ENCODE measurements at places on chromosomes 3 and 15.

GRCh38 chr15:57395292-57395691, 19.0 kb downstream of the CGNL1 start:
- no peak for DNase-seq

GRCh38 chr3:174169736-174170135, 689.4 kb upstream of the NAALADL2 start:
- DNase-seq, result no peak

DNA sequence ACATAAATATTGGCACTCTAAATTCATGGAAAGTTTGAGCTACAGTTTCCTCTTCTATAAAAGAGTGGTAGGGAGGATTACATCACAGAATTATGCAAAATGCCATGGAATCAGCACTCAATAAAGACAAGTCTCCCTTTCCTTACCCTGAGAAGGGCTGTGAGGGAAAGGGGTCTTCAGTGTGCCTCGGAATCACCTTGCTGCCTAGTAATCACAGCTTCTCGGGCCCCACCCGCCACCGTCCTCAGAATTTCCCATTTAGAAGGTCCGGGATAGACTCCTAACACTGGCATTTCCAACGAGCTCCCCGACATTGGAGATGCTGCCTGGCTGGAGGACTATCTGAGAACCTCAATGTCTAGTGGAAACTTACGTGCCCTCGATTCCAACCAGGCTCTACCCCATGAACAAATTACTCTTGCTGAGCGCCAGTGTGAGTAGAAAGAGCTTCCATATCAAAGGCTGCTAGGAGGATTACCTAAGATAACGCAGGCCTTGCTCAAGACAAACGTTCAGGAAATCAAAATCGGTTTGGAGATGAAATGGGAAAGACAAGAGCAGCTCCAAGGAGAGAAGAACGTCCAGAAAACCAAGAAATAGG, 92.1 kb upstream of the CHD2 start:
- DNase-seq, result no peak

- DNase-seq, result no peak
Observed at GRCh38 chr3:111706527-111706926, 111.4 kb upstream of the ZBED2 start.

DNA sequence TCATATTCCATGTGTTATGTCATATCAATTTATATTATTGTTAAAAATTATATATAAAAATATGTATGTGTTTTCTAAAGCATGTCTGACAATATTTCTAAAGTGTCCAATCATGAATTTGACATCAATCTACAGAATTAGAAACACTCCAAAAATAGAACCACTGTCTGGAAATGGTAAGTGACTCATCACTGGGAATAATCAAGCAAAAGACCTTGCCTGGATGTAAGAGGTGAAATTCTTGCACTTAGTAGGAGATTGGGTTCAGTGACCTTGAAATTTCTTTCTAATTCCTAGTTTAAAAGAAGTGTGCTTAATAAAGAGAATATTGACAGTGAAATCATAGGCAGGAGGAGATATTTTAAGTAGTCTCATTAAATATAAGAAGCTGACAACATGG, 188.8 kb downstream of the ZNF385D start:
- no peak for DNase-seq

- no peak for DNase-seq
Observed at GRCh38 chr15:58058073-58058472, 7.4 kb downstream of the ALDH1A2 start.

DNA sequence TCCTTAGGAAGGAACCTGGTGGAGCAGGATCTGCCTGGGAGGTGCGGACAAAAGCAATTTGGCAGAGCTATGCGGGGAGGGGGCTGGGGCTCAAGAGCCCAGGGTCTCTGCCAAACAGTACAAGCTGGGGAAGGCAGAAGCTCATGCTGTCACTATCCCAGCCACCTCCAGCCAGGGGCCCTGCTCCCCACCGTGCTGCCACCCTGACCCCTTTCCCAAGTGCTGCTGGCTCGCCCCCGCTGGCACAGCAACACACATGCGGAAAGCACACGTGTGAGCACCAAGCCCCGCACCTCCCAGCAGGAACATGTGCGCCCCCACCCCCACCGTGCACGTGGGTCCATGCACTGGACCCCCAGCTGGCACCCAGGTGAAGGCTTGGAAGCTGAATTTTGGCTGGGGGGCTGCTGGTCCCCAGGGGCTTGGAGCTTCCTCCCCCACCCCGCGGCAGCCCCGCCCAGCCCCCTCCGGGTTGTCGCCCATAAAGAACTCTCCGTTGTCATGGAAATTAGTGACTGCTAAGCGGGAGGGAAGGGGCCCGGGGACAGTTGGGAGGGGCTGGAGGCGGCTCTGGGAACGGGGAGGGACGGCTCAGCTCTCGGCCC, 742 bp downstream of the CAMKV start:
- DNase-seq, result no peak

GRCh38 chr3:51949121-51949520, 6.1 kb upstream of the GPR62 start:
- DNase-seq, result no peak

DNA sequence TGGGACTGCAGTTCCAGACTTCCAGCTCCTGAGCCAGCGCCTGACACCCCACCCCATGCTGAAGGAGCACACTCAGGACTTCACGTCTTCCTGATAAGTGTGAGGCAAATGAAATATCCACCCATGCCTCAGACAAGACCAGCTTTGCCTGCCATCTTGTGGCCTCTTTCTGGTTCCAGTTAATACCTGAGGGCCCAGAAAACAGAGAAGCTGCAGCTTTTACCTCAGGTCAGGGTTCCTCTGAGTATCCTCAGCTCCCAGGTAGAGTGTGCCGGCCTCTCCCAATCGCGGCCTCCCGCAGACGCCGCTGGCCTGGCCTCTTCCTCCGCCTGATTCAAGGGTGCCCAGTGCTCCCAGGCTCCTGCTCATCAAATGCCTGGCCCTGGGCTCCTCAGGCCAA, 5.1 kb upstream of the KLHL6 start:
- DNase-seq, result no peak

DNA sequence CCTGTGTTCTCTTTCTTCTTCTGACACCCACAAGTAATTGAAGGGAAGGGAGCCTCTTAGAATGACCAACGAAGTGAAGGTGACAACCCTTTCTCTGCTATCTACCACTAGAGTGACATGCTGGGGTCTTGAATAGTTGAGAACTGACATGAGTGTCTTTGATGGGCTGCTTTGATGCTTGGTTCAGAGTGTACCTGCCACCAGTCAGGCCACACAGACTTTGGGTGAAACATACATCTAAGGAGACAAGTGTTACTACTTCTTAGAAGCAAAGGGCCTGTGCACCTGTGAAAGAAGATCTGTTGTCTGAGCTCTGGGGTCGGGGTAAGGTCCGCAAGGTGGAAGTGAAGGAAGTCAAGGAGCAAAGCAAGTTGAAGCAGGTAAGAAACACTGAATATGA, 1040.7 kb upstream of the CFAP20DC start:
- DNase-seq, result no peak

GRCh38 chr15:86541540-86541939, 461.9 kb downstream of the AGBL1 start:
- DNase-seq, result no peak

DNA sequence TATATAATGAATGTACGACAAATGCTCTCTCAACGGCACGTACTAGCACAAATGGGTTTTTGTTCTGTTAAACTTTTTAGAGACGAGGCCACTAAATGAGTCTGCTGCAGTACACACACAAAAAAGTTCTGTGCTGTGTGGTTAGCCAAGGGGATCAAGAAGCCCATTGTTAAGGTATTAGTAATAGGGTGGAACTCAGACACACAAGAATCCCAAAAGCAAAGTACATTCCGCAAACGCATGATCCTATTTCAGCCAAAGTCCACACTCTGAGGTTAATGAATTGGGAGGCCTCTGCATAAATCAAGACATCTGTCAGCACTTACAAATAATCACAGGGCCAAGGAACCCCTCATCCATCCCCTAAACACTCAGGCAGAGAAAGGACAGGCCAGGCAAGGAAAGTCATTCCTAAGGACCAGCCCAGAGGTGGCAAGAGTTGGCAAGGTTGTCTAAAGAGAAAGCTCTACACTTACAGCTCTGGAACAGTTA, 12.1 kb downstream of the OSBPL10 start:
- no peak for DNase-seq

DNA sequence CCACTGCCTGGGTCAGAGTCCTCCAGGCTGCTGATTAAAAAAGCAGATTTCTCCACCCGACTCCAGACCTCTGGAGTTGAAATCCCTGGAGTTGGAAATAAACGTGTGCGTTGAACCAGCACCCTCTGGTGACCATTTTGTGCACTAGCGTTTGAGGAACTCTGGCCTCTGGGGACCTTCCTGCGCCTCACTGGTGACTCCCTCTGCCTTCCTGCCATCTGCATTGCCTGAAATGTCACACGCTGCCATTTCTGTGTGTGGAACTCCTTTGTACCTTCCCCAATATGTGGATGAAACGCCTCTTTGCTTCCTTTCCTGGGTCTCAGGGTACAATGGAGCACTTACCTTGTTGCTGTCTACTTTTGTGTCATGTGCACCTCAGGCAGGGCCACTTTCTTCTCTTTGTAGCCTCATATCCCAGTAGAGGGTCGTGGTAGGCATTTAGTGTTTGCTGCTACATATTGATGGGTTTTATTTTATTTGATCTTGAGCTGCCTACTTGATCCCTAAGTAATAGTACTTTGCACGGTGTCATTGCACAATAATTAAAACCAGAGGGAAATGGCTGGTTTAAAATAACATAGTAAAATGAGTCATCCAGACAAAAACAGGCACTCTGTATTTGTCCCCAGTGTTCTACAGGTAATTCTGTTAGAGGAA, 56.8 kb downstream of the GPR171 start:
- DNase-seq, result peak; percentile 39

DNA sequence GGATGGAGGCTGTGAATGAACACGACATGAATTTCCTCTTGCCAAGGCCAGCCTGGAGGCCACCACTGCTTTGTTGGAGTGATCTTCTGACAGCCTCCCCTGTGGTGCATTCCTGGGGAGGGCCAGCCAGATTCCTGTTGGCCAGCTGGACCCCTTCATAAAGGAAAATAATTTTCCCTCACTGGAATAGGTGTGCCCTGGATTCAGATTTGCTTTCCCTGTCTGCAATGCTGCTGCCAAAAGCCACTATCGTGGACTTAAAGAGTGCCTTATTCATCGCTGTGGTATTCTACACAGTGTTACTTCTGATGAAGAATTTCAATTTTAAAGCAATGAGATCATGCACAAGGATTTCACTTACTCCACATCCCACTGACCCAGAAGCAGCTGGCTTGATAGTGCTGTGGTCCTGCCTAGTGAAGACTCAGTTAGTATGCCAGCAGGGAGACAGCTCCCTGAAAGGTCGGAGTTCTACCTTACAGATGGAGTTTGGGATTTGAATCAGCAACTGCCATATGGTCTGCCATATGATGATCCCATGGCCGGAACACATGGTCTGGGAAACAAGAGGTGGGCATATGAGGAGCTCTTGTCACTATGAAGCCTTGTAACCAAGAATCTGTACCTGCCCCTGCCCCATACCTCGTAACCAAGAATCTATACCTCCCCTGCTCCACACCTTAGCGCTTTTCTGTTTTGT, 145.2 kb downstream of the KLF13 start:
- no peak for DNase-seq

DNA sequence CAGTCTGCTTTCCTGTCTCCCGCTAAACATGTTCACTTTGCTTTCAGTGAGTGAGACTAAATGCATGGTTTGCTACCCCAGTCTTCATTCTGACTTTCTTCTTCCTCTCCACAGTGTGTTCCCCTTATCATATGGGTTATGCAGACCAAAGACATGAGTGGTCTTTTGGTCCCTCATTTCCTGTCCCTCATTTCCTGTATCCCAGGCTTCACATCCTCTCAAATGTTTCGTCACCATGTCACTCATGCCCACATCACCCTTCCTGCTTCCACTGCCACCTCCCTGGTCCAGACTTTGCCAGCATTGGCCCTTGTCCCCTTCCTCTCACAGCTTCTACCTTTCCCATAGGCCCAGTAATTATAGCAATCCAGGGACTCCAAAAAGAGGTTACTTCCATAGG, 209.0 kb downstream of the MYRIP start:
- DNase-seq, result no peak

- DNase-seq, result no peak
Observed at GRCh38 chr3:15292765-15293522, 39.4 kb downstream of the SH3BP5 start.

- DNase-seq, result no peak
Observed at GRCh38 chr3:134666052-134666451, 15.2 kb upstream of the KY start.

Data from GM19239 (cell line).